ENCODE measurements at places on chromosomes 5 and 9.

GRCh38 chr9:16106021-16106571 lies 553.3 kb downstream of the CCDC171 start:
- DNase-seq, result no peak

- DNase-seq, result no peak
Observed at GRCh38 chr5:119453040-119453373, 710 bp downstream of the HSD17B4 start.

DNA sequence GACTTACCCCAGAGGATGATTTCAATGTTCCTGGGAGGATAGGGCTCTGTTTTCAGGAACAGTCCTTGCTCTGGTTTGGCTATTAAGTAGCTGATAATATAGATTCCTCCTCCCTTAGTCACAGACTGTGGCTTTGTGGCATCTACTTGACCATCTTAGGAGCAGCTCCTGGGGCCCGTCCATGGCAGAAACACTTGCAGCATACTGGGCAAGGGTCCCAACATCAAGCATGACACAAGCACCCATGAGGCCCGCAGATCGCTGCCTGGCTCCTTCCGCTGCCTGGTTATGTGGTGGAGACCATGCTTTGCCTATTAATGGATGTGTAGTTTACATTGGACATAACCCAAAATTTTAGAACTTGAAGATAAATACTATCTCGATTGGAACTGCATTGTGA lies 170.1 kb downstream of the ICE1 start:
- no peak for DNase-seq

- no peak for DNase-seq
Observed at GRCh38 chr5:76074487-76075065, 8.6 kb upstream of the SV2C start.

- DNase-seq, result no peak
Observed at GRCh38 chr5:83148370-83148769, 71.0 kb downstream of the XRCC4 start.

DNA sequence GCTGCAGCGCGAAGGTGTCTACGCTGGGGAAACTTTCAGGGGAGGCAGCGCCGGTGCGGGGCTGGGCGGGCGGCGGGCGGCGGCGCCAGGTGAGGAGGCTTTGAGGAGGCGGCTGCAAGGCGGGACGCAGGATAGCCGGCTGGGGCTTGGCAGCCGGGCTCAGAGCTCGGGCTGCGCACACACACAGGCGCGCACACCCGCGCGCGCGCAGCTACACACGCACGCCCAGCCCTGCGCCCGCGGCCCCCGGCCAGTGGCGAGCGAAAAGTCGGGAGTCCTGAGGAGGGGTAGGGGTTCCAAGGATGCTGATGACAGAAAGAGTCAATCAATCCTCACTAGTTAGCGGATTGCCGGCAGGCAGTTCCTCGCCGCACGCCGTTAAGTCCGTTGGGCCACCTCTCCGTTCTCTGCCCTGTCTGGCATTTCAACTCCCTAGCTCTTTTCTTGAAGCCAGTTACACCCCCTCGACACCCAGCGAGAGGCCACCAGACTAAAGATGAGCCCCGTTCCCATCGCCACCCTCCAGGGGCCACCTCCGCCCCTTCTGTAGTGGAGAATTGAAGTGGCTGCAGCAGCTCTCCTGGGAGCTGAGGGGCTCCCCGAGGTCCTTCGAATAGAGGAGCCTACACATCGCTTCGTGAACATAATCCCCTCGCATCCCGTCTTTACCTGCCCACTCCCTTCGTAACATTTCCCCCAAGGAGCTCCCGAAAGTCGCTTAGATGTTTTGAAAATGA lies 1640.3 kb upstream of the C9orf72 start:
- no peak for DNase-seq

GRCh38 chr9:124412228-124412575 lies 3.0 kb downstream of the PSMB7 start:
- no peak for DNase-seq

DNA sequence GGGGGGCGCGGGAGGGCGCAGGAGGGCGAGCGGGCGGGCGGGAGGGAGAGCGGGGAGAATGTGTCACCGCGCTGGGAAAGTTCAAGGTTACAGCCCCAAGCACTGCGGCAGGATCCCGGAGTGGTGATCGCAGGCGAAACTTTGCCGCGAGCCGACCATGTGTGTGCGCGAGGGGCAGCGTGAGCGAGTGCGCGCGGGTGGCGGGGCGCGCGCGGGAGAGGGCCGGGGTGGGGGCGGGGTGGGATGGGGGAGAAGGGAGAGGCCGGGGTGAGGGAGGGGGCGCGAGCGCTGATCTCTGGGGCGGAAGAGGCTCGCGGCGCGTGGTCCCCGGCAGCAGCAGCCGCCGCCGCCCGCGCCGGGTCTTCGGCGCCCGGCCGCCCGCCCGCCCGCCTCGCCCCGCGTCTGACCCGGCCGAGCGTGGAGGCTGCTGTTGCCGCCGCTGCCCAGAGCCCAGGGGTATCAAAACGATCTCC lies at the start of gene NFIB:
TSS of gene NFIB (minus strand) at position 191 of the 473 bp plus-strand sequence. CDS start 630 bp downstream, outside the sequence.
- DNase-seq, result no peak

DNA sequence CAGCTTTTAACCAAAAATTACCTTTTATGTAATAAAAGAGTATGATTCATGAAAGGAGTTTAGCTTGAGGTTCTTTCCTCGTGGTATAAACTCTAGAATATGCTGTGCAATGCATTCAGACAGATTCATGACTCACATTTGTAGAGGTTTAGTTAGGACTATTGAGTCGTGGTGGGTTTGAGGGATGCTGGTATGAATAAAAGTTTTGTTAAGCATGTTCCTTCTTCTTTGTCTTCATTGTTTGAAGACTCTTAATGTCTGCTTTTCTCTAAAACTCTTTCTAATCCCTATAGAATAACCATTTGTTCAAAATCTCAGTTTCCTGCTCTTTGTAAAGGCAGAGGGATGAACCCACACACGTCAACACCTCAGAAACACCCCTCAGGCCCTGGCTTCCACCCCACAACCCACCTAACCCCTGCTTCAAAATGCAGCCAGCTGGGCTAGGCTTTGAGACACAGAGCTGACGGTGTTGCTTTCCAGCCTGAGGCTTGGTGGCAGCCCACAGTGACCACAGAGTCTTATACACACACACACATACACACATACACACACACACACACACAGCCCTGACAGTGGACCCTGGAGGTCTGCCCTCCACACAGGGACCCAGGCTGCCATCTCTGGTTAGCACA lies 69.0 kb upstream of the IRX1 start:
- no peak for DNase-seq

DNA sequence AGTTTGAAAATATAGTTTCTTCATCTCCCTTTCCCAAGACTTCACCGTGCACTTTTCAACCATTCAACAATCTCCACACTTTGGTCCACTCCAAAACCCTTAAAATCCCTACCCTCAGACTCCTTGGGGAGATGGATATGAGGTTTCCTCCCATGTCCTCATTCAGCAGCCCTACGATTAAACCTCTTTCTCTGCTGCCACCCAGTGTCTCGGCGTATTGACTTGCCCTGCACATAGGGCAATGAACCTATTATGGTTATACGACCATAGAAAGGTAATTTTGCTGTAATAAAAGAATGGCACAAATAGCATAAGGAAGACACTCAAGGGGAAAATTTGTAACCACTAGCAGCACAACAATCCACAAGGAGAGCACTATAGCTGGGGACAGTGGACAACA lies 803.5 kb downstream of the TLE1 start:
- DNase-seq, result no peak

DNA sequence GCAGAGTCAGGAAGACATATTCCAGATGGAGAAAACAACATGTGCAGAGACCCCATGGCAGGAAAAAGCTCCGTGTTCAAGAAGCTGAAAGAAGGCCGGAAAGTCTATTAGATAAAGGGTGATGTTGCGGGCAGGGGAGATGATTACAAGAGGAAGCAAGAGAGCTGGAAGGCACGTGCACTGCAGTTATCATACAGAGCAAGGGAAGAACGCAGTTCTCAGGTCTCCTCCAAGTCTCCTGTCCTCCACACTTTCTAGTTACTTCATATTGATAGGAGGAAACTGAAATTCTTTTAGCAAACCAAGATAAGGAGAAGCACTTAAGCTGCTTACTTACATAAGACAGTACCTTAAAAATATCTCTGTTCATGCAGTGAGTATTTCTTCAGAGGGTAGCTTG lies 58.3 kb upstream of the PLPP6 start:
- no peak for DNase-seq

DNA sequence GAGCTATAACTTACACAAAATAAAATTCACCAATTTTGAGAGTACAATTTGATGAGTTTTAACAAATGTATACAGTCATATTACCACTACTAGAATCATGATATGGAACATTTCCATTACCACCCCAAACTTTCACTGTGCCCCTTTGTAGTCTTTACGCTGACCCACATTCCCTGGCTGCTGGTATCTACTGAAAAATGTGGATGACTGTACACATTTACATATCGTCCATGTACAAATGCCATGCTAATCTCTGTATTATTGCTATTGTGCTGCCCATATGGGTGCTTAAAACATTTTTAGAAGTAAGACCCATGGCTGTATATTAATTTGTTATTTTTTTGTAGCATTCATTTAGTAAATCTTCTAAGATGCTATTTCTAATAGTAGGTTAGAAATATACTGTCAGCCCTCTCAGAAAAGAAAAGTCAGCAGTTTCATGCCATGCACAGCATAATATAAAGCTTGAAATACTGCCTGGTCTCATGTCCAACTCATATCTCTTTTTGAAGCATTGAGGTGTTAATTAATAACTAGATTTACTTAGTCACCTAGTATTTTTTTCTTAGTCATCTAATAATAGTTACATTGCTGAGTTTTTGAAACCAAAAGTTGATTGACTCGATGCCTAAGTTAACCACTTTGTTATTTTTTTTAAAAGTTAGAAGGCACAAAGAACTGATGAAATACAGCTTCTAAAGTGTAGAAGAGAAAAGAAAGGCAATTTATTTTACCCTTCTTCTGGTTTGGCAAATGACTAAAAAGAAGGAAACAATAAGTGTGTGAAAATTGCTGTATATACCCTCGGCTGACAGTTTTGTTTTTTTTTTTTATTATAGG lies 188.3 kb upstream of the MEF2C start:
- DNase-seq, result no peak

DNA sequence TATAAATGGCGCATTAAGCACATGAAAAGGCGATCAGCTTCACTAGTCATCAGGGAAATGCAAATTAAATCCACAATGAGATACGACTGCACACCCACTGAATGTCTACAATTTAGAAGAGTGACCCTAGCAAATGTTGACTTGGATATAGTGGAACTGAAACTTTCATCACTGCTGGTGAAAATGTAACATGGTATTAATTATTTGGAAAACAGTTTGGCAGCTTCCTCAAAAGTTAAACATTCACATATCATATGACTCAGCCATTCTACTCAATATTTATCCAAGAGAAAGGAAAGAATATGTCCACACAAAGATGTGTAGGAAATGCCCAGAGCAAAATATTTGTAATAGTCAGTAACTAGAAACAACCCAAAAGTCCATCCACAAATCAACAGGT lies 146.5 kb downstream of the LPAR1 start:
- no peak for DNase-seq

DNA sequence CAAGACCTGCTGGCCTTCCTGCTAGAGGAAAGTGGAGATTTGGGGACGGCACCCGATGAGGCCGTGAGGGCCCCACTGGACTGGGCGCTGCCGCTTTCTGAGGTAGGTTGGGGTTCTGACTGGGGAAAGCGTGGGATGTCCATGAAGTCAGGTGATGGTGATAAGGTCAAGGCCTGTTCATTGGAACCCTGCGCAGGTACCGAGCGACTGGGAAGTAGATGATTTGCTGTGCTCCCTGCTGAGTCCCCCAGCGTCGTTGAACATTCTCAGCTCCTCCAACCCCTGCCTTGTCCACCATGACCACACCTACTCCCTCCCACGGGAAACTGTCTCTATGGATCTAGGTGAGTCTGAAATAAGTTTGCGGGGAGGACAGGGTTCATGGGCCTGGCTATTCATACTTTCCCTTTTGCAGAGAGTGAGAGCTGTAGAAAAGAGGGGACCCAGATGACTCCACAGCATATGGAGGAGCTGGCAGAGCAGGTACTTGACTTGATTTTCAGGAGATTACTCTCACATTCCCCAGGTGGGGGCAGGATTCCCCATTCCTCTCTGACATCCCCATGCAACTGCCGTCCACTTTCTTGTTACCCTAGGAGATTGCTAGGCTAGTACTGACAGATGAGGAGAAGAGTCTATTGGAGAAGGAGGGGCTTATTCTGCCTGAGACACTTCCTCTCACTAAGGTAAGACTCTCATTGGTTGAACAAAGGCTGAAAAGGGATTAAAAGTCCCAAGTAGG lies 505 bp downstream of the CREB3 start:
- DNase-seq, result no peak

Data from activated CD8-positive, alpha-beta memory T cell treated with anti-CD3 and anti-CD28 coated beads, Interleukin-2, amount 50 U/mL, for 4 hours (primary cell).